NCI-H1930 (cell line): ENCODE measurements at places on chromosomes 1 and 21.

GRCh38 chr1:51926171-51926812 is 47.8 kb upstream of the NRDC start:
- DNase-seq, result no peak

GRCh38 chr1:58794585-58794984 is 10.7 kb upstream of the JUN start:
- DNase-seq, result no peak

- peak; percentile 26 for DNase-seq
Observed at GRCh38 chr1:226626577-226626956, 78.0 kb downstream of the STUM start.

DNA sequence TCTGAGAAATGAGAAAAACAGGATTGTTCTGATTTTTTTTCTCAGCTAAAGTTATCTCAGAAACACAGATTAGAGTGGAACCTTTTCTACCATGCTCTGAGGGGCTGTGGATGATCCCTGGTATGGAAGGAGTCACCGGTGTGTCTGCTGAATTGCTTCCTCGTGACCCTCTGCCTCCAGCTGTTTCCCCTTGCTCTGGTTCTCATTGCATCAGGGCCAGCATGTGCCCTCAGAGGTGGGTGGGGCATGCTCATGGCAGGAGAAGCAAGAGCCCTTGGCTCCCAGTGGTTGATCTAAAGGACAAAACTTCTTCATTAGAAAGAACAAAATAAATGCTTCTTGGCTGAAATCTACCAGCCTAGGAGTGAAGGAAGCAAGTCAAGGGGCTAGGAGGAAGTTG is 183.2 kb upstream of the HMCN1 start:
- no peak for DNase-seq

- DNase-seq, result no peak
Observed at GRCh38 chr1:80531182-80531581, 1269.6 kb upstream of the ADGRL2 start.

DNA sequence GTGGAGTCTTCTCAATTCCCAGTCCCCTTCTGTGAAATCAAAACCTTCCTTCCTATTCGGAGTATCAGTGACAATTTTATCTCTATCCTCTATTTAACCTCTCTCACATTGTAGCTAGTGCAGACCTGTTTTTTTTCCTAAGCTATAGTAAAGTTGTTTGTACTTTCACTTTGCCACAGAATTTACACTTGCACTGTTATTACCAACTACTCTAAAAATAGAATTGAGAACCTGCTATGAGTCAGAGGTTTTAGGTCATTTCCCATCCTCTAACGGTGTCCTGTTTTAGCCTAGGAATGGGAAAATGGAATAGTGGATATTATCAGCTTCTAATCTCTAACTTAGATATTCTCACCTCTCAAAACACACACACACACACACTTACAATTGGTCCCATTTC is 862.7 kb downstream of the NCAM2 start:
- no peak for DNase-seq

DNA sequence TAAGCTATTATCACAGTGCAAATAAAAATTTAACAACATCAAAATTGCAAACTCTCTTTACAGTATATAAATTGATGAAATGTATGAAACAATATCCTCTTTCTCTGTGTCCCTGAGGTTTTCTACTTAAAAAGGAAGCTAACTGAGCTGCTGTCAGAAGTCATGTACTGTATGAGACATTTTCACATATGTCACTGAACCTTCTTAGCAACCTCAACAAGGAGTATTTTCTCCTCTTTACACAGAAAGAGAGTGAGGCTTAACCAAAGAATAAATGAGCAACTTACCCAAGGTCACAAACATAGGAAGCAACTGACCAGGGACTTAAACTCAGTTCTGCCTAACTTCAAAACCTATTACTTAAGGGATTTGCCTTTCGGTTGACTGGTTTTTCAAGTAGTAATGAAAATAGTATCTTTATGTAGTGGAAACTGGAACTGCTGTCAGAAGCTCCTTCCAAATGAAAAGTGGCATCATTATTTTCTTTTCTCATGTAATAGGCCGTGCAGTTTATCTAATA is 288.9 kb downstream of the LRRIQ3 start:
- no peak for DNase-seq

DNA sequence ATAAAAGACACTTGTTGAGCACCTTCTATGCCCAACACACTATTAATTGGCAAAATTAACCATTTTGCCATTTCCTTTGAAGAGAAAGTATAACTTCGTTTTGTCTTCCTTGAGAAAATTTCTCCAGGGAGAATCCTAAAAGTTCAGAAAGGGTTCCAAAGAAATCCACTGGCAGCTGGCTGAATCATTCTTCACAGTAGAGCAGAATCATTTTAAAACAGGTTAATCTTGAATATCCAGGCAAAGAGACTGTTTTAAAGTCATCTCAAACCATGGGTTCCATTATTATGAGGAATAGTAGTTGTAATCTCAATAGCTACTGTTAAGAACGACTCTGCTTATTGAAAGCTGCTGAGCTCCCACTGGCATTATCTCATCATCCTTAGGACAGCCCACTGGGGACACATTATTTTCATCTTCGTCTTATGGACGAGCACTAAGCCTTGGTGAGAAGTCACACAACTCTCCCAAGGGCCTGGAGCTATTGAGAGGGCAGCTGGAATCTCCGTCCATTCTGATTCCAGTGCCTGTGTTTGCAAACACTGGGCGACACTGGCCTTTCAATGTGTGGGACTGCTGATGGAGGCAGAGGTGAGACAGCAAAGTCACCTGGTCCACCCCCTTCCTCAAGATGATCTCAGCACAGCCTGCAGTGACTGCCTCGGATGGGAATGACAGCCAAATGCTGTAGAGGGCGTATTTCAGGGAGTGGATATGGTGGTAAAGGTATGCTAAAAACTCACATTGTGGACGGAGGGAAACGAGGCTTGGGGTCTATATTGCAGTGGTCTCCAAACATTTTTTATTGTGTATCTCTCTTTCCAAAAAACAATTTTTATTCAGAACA is 15.3 kb upstream of the PGBD5 start:
- DNase-seq, result no peak

GRCh38 chr1:6003568-6004411 is 11.6 kb upstream of the NPHP4 start:
- DNase-seq, result no peak

- no peak for DNase-seq
Observed at GRCh38 chr1:59079434-59080140, 217.3 kb upstream of the FGGY start.

- no peak for DNase-seq
Observed at GRCh38 chr1:6010554-6010953, 18.3 kb upstream of the NPHP4 start.

- DNase-seq, result no peak
Observed at GRCh38 chr1:56539520-56539931, 39.8 kb downstream of the PLPP3 start.

DNA sequence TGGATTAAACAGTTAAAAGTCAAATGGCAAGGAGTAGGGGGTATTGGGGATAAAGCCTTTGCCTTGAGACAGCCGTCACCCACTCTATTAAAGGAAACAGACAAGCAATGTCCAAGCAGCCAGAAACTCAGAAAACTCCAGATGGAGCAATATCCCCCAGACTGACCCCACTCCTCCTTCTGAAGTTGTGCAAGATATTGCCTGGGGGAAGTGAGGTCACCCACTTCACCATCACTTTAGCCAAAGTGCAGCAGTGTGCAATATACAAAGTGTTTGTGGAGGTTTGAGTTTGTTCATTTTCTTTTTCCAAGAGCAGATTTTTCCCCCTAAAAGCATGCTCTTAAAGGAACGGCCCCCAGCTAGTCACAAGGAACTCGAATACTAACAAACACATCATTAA is 125.1 kb downstream of the ETS2 start:
- DNase-seq, result no peak

- no peak for DNase-seq
Observed at GRCh38 chr1:232127190-232127589, 500.6 kb downstream of the DISC1 start.

DNA sequence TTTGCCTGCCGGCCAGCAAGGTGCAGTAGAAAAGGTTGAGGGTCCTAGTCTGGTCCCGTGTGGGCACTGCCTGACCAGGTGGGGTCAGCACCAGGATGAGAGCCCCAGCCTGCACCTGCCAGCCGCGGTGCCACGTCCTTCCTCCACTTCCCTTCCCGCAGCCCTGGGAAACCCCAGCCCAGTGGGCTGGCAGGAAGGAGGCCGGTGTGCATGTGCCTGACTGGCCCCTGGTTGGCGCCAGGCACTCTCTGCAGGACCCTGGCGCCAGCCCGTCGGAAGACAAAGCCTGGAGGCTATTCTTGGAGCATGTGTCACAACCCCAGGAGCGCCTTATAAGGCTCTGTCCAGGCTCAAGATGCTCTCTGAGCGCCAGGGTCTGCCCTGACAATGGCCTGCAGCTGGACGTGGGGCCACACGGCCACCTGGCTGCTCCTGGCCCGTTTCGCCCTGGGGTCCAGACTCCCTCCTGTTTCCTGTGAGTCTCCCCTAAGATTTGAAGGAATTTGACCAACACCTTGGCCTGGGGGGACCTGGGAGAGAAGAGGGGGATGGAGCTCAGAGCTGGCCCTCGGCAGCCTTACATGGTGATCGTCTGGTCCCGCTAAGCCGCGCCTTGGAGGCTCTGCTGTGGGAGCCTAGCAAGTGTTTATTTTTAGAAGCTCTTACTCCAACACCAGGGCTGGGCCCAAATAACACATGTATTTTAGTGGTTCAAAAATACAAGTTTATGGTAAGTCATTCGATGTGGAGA is 31.9 kb upstream of the POFUT2 start:
- no peak for DNase-seq

GRCh38 chr1:201310251-201310985 is 27.1 kb downstream of the PKP1 start:
- no peak for DNase-seq

GRCh38 chr1:227903614-227904501 is 43.9 kb downstream of the WNT9A start:
- no peak for DNase-seq

GRCh38 chr1:224767676-224768075 is 151.6 kb downstream of the CNIH3 start:
- DNase-seq, result no peak

GRCh38 chr1:229230140-229230892 is 40.6 kb upstream of the RAB4A start:
- DNase-seq, result no peak

DNA sequence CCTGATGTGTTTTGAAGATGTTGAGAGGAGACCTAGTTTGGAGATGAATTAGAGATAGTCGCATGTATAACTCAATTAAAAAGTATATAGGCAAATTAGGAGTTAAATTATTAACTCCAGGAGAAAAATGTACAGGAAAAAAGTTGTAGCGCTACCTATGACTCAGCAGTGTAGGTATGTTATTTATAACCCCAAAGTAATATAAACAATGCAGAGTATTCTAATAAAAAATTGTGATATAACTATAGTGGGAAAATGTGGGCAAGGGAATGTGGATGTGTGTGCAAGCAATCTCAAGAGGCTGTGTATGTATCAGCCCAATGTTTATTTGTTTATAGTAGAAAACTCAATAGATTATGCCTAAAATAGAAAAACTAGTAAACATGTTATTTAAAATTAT is 144.5 kb downstream of the BRINP2 start:
- DNase-seq, result no peak

DNA sequence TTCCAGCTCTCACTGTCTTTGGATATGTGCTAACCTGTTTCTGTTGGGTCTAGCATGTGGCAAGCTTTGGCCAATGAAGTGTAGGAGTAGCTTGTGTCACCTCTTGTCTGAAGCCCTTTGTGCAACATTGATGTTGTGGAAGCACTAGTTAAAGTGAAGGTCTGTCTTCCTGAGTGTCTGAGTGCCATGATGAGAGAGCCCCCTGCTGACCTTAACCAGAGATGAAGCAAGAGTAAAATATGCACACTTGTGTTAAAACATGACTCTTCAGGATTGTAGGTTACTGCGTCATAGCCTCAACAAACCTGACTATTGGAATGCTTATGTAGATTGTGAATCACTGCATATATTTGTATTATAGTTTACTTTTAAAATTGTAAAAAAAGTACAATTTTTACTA is 103.7 kb downstream of the NCAM2 start:
- no peak for DNase-seq

GRCh38 chr1:172255223-172255560 is 165.3 kb upstream of the C1orf105 start:
- no peak for DNase-seq

- no peak for DNase-seq
Observed at GRCh38 chr1:6536291-6536690, 18.0 kb downstream of the NOL9 start.

- no peak for DNase-seq
Observed at GRCh38 chr1:232954594-232955365, 4.4 kb downstream of the NTPCR start.

DNA sequence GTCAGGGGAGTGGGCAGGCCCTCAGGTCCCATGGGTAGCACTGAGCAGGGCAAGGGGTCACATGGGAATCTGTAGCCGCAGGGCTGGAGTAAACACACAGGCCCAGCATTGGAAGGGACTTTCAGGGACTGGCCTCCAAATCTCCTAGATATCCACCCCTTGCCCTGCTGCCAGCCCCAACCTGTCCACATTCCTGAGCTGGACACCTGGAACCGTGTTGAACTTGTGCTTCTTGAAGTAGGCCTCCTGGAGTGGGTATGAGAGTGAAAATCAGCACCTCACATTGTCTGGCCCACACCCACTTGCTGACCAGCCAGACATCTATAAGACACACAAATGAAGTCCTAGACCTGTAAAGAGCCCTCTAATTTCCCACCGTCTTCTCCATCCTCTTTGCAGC is 7.7 kb downstream of the POMGNT1 start:
- no peak for DNase-seq
